Thoracic aorta (tissue), 2 donors: ENCODE measurements at places on chromosomes 2 and 18. TPM values are rescaled to one million over a fixed set of nuclear protein-coding genes. Genes with fewer than 3 reads are reported as not detected.

The ERFE gene
- total RNA-seq: 1.3 TPM

The PSMA8 gene
- total RNA-seq: not detected

DNA sequence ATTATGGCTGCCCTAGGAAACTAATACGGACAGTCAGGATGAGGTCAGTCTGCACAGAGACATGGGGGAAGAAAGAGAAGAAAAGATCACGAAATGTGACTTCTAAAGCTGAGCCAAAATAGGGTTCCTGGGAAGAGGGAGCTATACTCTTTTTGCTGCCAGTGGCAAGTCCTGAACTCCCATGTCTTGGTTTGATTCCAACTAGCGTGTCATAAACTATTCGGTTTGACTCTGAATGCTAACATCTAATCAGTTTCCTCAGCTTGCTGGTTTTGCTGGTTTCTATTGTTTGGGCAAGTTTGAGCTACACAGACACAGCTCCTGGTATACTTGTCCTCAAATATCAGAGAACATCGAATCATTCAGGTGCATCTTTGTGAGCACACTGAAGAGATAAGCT is 80.5 kb upstream of the CYP1B1 start:
- no peak overlapping the region for H3K4me3 ChIP-seq
- no peaks in the 10 kb centered on the region for H3K27me3 ChIP-seq
- peaks cover 14% of the 10 kb centered on the region for H3K4me1 ChIP-seq
- H3K27ac ChIP-seq: no peak overlapping the region
- DNase-seq: no peak

- no peak for DNase-seq
- H3K27me3 ChIP-seq: no peaks in the 10 kb centered on the region
- H3K27ac ChIP-seq: no peak overlapping the region
- H3K4me3 ChIP-seq: no peak overlapping the region
- H3K36me3 ChIP-seq: no peaks in the 10 kb centered on the region
These were observed 208.2 kb downstream of the SLC8A1 start for GRCh38 chr2:40243581-40244187.

DNA sequence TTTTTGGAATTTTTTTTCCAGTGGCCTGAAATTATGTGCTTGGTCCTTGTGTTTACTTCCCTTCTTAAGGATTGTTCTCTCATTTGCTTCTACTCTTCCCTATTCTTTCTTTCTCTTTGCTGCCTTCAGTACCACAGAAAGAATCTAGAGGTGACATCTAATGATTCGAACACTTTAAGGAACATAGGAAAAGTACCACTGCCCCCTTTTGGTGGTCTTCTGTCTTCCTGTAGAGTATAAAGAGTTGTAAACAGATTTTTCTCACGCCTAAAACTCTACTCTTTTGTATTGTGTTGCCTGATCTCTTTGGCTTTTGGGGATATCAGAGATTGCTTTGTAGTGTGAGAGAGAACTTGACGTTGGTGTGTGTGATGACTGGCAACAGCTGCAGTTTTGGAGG is 7.0 kb upstream of the SCTR start:
- no peaks in the 10 kb centered on the region for H3K27me3 ChIP-seq
- no peak overlapping the region for H3K27ac ChIP-seq
- no peaks in the 10 kb centered on the region for H3K36me3 ChIP-seq
- no peaks in the 10 kb centered on the region for H3K4me1 ChIP-seq

The COL6A3 gene
- 155 TPM for total RNA-seq
